ENCODE measurements at places on chromosomes 12 and 14. TPM values are rescaled to one million over a fixed set of nuclear protein-coding genes. Genes with fewer than 3 reads are reported as not detected.

Gene REP15
- 6.3 TPM for total RNA-seq

- DNase-seq, result no peak
Observed at GRCh38 chr12:120404271-120404670, 33.6 kb upstream of the COX6A1 start.

DNA sequence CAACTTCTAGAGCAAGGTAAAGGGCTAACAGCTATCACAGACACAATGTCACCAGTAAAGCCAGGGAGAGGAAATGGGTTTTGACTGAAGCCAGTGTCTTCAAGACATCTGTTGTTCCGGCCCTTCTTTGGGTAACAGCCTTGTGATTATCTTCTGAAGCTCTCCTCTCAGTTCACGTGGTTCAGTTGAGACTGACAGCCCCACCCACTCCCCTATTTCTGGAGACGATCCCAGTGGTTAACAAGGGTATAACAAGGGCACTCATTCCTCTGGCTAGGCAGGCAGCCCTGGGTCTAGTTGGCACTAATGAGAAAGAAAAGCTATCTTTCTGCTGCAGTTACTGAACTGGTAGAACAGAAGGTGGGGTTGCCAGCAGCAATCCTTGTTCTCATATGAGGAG lies 6.9 kb downstream of the GNPTAB start:
- peak; percentile 61 for DNase-seq

DNA sequence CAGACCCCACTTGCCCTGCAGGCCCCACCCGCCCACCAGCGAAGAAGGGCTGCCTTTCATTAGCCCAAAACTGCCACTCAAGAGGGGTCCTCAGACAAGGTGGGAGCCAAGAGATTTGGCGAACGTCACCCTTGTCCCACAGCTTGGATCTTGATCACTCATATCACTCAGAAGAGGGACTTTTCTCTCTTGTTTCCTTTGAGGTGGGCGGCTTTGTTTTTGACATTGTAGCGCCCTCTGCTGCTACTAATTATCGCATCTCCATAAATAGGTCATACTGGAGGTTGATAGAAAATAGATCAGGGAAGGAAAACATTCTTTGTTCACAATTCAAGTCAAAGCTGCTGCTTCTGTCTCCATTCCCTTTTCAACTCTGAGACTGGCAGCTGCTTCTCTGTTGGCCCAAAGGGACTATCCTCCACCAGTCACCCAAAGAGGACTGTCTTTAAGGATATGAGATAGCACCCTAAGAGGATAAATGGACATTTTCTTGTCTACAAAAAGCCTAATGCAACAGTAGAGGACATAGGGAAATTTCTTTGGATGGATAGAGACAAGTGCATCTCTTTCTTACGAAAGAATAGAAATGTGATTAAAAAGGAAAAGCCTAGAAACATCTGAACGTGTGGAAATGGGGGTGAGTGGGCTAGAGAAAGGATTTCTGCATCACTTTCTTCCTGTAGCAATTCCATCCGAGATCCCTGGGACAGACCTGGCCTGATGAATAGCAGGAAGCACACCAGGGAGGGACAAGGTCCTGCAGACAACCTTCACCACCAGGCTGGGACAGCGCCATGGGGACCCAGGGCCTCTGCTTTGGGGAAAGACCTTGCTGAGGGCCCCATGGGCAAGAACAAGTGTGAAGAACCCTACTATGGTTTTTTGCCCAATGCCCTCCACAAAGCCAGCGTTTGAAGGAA lies 115.8 kb downstream of the DAD1 start:
- DNase-seq, result no peak

Measured in Right ventricle myocardium superior (tissue), 1 donor.